Fibroblast of the aortic adventitia (primary cell): ENCODE measurements at places on chromosomes 12 and 14. TPM values are rescaled to one million over a fixed set of nuclear protein-coding genes. Genes with fewer than 3 reads are reported as not detected.

Gene FAM186B
- 0.45 and 2.7 TPM in 2 replicates for total RNA-seq

Gene COX8C
- not detected in 2 replicates for total RNA-seq

Gene CD4
- 1.6 TPM in 1 of 2 replicates, not detected in the other for total RNA-seq

Gene MAP3K9
- total RNA-seq: under 0.01 and 0.33 TPM in 2 replicates

Gene SYCP3
- 0.18 and 0.82 TPM in 2 replicates for total RNA-seq

Gene LRRC10
- total RNA-seq: not detected in 2 replicates

Gene TMX1
- 48.5 and 66.0 TPM in 2 replicates for total RNA-seq

Gene SCN8A
- total RNA-seq: 7.9 and 17.2 TPM in 2 replicates

Gene ZNF605
- 14.6 and 18.3 TPM in 2 replicates for total RNA-seq

Gene KCNC2
- total RNA-seq: not detected in 2 replicates

Gene TRPV4
- 0.25 and 2.1 TPM in 2 replicates for total RNA-seq

Gene CLEC2A
- not detected in 2 replicates for total RNA-seq

Gene KRT6C
- total RNA-seq: not detected in 2 replicates

Gene CLEC4C
- not detected in 2 replicates for total RNA-seq

Gene ZNF84
- total RNA-seq: 25.9 and 26.7 TPM in 2 replicates

Gene FOXN4
- total RNA-seq: not detected in 2 replicates

Gene TCL1A
- not detected in 2 replicates for total RNA-seq

Gene AKAP5
- 0.16 and 0.54 TPM in 2 replicates for total RNA-seq

Gene MUCL1
- total RNA-seq: not detected in 2 replicates

Gene AQP2
- not detected in 2 replicates for total RNA-seq

Gene SLC6A12
- total RNA-seq: not detected in 2 replicates

Gene CRIP1
- total RNA-seq: 9.4 and 28.4 TPM in 2 replicates

Gene CCDC177
- total RNA-seq: not detected in 2 replicates

Gene PLXNC1
- 4.3 and 6.1 TPM in 2 replicates for total RNA-seq

Gene LRRC9
- not detected in 2 replicates for total RNA-seq

Gene ZBTB1
- total RNA-seq: 56.5 and 76.9 TPM in 2 replicates

Gene PRH2
- not detected in 2 replicates for total RNA-seq

Gene RTN1
- total RNA-seq: 0.27 and 1.7 TPM in 2 replicates

Gene GPRC5A
- 5.4 and 15.5 TPM in 2 replicates for total RNA-seq

Gene TMCC3
- 0.65 and 0.72 TPM in 2 replicates for total RNA-seq

Gene SLCO1B1
- total RNA-seq: not detected in 2 replicates

Gene NTN4
- total RNA-seq: 8.7 and 71.8 TPM in 2 replicates

Gene TCL1B
- 0.98 TPM in 1 of 2 replicates, not detected in the other for total RNA-seq

Gene FOXG1
- total RNA-seq: 0.63 TPM in 1 of 2 replicates, not detected in the other

Gene CCDC60
- not detected in 2 replicates for total RNA-seq

Gene GPR84
- not detected in 2 replicates for total RNA-seq

Gene TAS2R20
- total RNA-seq: 1.9 and 5.0 TPM in 2 replicates

Gene ACOT6
- total RNA-seq: not detected in 2 replicates

Gene COCH
- 0.36 TPM in 1 of 2 replicates, not detected in the other for total RNA-seq

Gene RD3L
- total RNA-seq: not detected in 2 replicates

Gene RDH12
- total RNA-seq: 0.82 TPM in 1 of 2 replicates, not detected in the other

Gene EFS
- 4.6 and 10.8 TPM in 2 replicates for total RNA-seq

Gene PTPN21
- 10.3 and 16.2 TPM in 2 replicates for total RNA-seq

Gene MYF5
- not detected in 2 replicates for total RNA-seq

Gene ABCB9
- total RNA-seq: 4.4 and 10.3 TPM in 2 replicates

Gene HOXC11
- total RNA-seq: not detected in 2 replicates
